DMS79 treated with DMSO at 0.1 percent for 48 hours (cell line): ENCODE measurements at places on chromosomes 6 and 20.
A peak's percentile ranks its signal among the peaks of the same experiment; 100 is the strongest.

DNA sequence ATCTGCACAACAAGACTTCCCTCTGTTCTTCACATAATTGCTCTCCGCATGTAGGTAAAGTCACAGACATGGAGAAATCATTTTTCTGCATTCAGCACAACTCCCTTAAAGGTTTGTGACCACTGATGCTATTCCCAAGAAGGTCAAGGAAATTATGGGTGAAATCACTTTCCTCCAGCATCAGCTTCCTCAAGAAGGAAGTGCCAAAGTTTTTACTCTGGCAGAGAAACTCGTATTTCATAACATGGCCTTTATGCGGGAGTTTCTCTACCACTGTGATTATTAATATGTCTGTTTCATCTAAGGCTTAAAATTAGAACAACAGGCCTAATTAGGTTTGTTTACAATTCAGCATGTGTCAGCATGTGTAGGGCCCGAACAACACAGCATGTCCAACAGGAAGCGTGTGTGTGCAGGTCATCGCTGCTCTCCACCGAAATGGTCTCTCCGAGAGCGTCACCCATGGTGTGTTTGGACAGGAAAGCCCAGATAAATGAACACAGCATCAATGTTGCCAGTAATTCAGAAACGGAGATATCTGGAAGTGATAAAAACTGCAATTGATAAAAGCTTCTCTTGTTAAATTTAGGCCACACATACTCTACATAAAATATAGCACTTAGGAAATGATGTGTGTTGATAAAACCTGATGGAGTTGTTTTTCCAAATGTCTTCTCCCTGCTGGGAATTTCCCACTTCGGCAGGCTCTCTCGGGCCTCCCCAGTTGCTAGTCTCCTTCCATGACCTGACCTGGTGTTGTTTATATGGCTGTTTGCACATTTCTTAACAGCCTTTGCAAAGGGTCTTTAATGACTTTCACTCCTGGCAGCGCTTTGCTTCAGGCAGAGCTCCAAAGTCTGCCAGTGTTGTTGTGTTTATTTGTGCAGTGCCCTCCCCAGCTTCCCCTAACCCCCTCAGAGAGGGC, 265.1 kb upstream of the CEP162 start:
- no peak for DNase-seq

DNA sequence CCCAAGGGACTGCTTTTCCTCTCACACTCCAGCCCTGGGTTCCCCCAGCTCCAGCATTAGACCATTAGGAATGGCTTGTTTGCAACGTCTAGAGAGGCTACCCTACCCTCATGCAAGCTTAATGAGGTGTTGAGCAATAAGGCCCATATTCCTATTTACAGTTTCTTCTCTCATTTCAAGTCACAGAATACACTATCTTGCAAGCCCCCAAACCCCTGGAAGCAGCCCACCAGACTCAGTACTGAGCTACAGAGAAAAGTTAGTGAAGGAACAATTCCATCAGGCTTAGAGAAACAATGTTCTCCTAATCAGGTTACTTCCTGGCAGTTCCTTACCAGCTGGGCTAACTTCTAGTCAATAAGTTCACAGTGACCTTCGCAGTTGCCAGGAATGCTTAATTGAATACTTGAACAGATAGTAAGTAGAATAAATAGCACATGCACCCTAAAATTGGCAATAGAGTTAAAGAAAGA, 606.5 kb upstream of the NOX3 start:
- no peak for DNase-seq

DNA sequence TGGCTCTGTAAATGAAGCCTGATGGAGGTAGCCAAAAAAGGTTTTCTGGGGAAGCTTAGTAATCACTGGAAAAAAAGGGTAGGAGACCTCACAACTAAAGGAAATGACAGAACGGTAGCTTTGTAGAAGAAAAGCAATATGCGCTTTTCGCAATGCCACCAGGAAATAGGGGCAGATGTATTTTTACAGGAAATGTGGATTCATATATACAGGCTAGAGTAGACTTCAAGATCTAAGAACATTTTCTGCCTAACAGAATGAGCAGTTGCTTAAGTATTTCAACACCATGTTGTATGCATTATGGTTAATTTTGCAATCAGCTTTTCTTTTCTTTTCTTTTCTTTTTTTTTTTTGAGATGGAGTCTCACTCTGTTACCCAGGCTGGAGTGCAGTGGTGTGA, 219.6 kb downstream of the CD83 start:
- no peak for DNase-seq

DNA sequence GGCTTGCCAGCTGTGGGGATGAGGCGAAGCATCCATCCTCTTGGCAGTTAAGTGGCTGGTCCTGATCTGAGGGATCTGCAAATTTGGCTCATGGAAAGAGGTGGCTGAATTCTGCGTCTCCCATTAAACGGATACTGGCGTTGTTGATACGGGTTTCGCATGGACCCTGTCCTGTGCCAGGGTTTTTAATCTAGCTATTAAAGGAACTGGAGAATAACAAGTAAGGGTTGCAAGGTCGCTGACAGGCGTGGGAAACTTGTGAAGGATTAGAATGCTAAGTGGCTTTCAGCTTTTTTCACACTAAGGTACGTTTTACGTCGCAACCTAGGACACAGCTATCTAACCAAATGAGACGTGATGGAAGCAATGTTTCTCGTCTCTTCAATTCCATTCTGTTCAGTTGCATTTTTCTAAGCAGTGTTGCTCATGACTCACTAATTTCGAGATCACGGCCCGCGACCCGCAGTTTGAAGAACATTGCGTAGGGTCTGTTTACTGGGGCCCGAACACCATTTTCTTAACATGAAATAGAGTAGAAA, 852 bp downstream of the GMNN start:
- DNase-seq: no peak

DNA sequence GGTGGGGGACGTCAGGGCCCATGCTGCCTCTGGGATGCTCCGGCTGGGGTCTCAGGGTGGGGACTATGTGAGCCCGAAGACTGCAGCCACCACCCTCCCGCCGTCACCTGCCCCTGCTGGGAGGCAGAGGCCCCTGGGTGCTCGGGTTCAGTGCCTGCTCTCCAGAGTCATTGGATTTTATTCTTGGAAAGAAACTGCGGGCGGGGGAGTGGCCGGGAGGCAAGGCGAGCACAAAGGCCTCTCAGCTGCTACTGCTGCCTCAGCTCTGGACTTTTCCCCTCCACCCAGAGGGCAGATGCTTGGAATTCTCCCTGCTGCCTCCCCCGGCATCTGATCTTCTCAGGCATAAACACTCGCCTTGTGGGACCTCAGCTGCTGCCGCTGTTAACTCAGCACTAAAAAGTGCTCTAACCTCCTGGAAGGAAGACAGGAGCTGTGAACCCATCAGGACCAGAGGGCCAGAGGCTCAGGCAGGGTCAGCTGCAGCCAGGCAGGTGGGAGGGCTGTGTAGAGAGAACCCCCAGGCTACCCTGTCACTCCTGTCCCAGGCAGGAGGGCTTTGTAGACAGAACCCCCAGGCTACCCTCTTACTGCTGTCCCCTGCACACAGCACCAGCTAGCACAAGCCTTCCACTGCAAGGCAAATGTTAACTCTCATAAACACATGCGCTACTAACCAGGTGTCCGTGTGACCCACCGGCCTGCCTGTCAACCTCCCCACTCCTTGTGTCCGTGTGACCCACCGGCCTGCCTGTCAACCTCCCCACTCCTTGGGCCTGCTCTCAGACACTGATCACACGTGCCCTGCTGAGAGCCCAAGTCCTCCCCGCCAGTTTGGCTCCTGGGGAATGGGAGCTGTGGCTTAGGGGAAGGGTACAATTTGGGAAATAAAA, 9.4 kb upstream of the FRMD1 start:
- no peak for DNase-seq

GRCh38 chr6:169014211-169015197, 239.1 kb downstream of the THBS2 start:
- no peak for DNase-seq

DNA sequence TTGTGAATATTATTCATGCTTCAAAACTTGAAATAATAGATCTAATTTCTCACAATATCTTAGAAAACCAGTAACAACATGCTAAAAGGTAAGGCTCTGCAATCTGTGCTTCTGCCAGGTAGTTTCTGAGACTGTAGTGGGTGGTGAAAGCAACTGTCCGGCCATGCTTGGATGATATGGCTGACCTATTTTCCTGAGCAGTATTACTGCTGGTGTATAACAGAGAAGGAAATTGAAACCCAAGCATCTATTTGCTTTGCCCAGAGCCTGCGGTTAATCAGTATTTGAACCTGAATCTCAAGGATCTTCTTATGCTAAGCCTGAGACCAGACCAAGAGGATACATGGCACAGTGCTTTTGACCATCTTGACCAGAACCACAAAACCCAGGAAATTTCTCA, 563.8 kb downstream of the COL12A1 start:
- DNase-seq: no peak

- DNase-seq: no peak
Measured at GRCh38 chr6:121460170-121460569, 24.7 kb downstream of the GJA1 start.

GRCh38 chr6:35181308-35181932, 32.3 kb upstream of the SCUBE3 start:
- DNase-seq: peak; percentile 83

DNA sequence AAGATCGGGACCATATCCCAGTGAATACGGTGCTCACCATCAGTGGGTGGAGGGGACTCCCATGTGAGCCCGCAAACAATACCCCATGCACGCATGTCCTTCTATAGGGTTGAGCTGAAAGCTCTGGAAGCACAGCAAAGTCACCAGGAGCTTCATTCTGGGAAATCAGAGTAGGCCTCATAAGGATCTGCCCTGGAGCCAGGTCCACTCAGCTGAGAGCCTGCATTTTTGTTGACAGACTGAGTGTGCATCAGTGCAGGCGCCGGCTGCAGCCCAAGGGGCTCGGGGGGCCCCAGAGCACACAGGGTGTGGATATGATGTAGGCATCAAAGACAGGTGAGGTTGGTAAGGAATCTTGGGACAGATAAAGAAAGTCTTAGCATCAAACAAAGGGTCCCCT, 79.8 kb upstream of the CD93 start:
- no peak for DNase-seq

- DNase-seq: no peak
Measured at GRCh38 chr6:118505656-118506055, 42.4 kb upstream of the PLN start.

DNA sequence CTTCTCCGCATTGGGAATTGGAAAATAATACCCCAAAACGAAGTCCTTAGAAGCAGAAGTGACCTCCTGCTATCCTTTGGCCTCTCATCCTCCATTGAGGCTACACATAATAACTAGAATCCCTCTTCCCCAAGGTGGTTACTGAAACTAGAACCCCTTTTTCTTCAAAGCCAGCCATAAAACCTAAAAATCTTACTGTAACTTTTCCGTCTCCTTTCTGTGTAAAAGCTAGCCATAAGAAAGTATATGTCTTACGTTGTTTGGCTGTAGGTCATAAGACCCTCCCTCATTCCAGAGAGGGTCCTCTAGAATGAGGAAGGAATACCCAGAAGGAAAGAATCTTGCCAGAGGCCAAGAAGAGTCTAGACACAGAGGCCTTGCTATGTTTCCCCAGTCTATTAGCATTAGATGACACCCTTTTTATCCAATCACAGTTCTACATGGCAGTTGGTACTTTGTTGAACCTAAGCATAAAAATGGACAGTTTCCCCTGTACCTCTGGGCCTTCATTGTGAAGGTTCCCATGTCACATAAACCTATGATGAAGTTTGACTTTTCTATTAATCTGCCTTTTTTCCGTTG, 133.9 kb upstream of the BTN3A2 start:
- DNase-seq: no peak

DNA sequence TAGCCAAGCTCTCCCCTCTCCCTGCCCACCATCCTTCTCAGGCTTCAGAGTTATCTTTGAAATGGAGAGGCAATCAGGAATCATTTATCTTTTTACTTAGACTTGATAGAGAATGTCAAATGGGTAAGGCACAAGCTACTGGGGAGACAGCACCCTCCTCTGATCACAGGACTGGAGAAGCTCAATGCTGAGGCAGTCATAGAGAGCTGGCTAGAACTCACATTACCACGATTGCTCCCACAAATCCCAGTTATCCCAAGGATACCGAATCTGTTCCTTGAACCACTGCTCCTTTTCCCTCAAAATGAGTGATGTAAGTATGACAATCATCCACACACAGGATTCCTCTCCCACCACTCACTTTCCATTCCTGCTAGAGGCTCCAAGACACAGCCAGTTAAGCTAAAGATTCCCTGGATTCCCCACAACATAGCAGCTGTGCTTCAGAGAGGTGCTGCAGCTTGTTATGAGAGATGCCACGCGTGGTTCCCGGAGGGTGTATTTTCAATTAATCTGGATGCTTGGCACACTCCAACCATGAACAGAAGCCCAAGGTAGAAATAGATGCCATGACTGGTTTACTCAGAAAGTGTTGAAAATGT, 96.2 kb upstream of the VGLL2 start:
- DNase-seq: no peak

GRCh38 chr6:21872749-21873148, 279.2 kb downstream of the SOX4 start:
- no peak for DNase-seq

DNA sequence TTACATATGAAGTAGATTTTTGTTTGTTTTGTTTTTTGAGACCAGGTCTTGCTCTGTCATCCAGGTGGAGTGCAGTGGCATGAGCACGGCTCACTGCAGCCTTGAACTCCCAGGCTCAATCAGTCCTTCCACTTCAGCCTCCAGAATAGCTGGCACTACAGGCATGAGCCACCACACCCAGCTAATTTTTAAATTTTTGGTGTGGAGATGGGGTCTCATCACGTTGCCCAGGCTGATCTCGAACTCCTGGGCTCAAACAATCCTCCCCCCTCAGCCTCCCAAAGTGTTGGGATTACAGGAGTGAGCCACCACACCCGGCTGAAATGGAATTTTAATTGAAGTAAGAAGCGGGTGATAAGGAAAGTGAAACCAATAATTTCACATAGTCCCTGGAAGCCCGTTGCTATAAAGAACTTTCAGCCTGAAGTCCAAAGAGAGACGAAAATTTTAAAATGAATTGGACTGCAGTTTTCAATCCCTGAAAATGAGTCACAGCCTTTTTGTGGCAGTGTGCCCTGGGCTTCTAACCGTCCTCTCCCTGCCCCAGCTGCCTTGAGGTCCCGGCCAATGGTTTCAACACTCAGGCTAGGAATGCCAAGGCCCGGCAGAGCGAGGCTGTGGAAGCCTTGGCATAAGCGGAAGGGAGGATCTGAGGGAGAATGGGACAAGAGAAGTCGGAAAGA, 757 bp downstream of the RAET1E start:
- no peak for DNase-seq

GRCh38 chr6:1667012-1667804, 57.5 kb downstream of the FOXC1 start:
- DNase-seq: no peak

DNA sequence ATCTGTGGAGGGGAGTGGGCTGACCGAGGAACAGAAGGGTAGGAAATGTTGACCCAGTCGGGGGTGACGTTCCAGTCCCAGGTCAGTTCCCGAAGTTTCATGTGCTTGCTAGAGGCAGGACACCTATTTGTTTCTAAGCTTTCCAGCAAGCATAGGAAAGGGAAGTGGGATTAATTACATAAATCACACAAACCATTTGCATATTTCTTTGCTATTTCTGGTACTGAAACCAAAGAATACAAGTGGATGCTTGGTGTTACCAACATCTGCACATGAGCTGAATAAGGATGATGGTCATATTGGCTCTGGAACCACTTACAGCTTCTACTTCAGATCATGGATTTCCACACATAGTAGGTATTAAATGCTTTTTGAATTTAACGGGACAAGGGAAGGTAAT, 546.5 kb downstream of the PRKN start:
- DNase-seq: no peak

GRCh38 chr6:82364087-82365015, 734 bp downstream of the TPBG start:
- DNase-seq: peak; percentile 39

GRCh38 chr6:157985378-157986155, 3.9 kb downstream of the SYNJ2 start:
- peak; percentile 73 for DNase-seq

- peak; percentile 82 for DNase-seq
Measured at GRCh38 chr6:112504621-112505020, 157.5 kb downstream of the RFPL4B start.
